Left ventricle myocardium superior (tissue), 1 donor: ENCODE measurements at places on chromosomes 7 and 10.

GRCh38 chr7:2151801-2152612 is 80.7 kb downstream of the MAD1L1 start:
- peak; percentile 23 for DNase-seq

- DNase-seq, result no peak
Observed at GRCh38 chr10:75826846-75827245, 395.4 kb downstream of the LRMDA start.

DNA sequence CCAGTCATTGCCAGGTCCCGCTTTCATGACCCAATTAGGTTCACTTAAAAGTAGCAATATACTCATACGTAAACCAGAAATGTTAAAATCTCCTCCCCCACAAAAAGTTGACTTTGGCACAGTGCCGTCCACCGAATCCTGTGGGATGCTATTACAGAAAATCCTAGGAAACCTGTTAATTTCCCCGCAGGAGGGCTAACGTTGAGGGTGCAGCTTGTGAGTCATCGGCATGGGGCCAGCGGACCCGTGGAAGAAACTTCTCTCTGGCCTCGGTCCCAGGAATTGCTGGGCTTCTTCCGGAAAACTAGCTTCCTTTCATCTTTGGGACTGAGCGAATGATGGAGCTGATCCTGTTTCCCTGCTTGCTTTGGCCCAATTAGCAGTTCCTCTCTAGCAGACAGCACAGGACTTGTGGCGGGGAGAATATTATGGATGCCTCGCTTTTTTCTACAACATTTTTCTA is 13.5 kb downstream of the CRYGN start:
- DNase-seq, result peak; percentile 79

GRCh38 chr10:114328441-114328812 is 75.9 kb downstream of the AFAP1L2 start:
- DNase-seq, result peak; percentile 55

DNA sequence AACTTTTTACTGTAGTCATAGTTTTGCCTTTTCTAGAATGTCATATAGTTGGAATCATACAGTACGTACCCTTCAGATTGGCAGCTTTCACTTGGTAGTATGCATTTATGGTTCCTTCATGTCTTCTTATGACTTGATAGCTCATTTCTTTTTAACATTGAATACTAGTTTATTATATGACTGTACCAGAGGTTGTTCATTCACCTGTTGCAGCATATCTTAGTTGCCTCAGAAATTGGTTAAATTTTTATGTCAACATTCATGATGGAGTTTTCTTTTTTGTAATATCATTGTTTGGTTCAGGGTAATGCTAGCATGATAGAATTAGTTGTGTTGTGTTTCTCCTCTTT is 94.8 kb upstream of the CDK13 start:
- DNase-seq, result no peak

- DNase-seq, result no peak
Observed at GRCh38 chr7:149145031-149145845, 2.0 kb upstream of the ZNF398 start.
